Coronary artery (tissue), 2 donors: ENCODE measurements at places on chromosomes 13 and 19.
A peak's percentile ranks its signal among the peaks of the same experiment; 100 is the strongest.

DNA sequence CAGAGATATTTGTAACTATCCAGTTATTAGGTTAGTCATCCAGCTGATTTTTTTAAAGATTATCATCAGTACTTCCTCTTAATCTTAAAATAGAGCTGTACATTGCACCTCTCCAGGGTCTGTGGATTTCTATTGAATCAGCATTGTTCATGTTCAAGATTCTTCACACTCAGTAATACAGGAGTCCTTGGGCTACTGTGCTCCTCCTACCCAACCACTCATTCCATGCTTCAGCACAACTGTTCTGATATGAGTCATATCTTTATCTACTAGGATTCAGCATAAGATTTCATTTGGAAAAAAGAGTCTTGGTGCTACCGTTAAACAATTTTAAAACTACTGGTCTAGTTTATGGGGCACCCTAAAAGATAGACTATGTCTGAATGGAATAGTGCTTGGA lies 357.8 kb downstream of the DCT start:
- DNase-seq = no peak

GRCh38 chr13:26508885-26509284 lies 48.6 kb upstream of the WASF3 start:
- peak; percentile 80 for DNase-seq

- DNase-seq = no peak
Measured at GRCh38 chr19:21483589-21484170, 21.7 kb upstream of the ZNF429 start.

GRCh38 chr13:27968316-27969081 lies 616 bp downstream of the CDX2 start:
- DNase-seq = no peak

DNA sequence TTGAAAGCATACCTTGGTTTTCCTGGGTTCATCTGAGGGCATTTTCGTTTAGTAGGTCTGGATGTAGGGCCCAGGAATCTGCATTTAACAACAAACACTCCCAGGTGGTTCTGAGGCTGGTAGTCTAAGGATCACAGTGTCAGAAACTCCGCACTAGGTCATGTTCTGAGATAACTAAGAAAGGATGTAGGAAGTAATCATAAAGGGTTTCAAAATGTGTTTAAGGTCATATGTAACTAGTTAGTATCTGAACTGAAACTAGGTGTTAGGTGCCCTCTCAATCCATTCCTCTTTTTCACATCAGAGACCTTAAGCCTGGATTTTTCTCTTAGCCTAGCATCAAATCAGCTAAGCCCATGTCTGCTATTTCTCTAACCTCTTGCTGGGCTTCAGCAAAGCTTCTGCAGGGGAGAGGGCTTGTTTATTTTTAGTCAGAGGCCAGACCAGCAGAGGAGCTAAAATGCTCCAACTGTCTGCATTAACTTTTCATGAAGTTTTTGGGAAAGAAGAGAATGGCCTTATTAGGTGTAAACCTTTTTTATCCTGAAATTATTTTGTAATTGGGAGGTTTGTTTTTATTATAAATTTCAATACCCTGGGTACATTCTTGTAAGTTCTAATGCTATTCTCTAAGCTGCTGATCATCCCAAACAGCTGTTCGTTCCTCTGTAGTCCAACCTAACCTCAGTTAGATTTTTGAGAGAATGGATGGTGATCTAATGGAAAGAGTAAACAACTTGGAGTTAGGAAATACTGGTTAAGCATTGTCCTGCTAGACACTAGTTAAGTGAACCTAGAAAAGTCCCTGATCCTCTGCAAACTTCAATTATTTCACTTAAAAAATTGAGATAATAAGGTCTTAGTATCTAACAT lies 262.8 kb upstream of the RFC3 start:
- no peak for DNase-seq

DNA sequence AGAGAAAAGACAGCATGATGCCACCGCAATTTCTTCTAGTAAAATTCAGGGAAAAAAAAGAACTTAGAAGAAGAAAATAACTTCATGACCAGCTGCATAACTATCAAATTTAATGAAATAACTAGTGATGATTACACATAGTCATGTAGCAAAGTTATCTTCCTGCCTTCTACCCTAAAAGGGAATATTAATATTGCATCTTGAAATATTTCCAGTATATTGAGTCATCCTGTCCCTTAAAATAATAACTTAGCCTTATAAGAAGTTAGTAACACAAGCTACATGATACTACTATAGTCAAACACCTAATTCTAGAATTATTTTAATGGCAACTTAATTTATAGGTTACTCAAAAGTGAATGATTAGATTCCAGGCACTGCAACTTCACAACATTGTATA lies 289.2 kb downstream of the KLF12 start:
- no peak for DNase-seq

DNA sequence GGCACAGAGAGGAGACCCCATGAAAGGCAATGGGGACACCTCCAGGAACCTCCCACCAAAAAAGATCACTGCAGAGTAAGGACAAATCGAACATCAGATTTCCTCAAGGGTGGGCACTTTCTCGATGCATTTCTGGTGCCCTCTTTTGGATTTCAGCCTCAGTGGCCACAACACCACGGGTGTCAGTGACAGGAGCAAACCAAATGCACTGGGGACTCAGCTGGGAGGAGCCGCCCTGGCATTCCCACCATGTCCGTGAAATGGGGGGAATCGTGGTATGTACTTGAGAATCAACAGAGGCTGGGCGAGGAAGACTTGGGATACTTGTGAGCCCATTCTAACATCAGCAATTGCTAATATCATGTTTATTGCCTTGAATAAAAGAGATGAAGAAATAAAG lies 16.3 kb downstream of the FAM187B start:
- DNase-seq = peak; percentile 58

- no peak for DNase-seq
Measured at GRCh38 chr19:47681936-47682335, 31.3 kb upstream of the EHD2 start.

DNA sequence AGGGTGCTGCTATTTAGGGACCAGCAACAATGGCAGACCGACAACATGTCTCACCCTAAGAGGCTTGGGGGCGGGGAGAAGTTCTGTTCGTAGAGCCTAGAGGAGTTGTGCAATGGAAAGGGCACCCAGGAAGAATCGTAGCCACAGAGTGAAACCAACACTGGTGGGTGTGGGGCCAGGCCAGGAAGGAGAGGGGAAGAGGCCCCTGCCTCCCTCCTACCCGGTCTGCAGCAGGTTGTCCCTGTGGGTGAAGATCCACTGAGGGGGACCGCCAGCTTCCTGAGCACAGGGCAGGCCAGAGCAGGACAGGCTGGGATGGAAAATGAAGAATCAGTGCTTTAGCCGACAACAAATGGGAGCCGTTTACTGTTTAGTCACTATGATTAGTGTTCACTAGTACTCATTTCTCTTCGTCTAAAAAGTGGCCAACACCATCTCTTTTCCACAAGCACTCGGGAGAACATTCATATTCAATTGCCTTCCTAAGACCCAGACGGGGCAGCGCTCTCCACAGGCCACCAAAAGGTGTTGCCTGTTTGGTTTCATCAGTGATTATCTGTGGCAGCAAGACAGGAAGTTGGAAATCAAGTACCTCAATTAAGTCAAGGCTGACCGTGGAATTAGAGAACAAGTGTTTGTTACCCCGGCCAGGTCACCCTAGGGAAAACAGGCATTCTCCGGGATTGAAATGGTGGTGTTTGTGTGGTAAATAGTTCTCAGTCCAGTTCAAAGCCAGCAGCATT lies 1.1 kb upstream of the ATP11A start:
- peak; percentile 64 for DNase-seq

DNA sequence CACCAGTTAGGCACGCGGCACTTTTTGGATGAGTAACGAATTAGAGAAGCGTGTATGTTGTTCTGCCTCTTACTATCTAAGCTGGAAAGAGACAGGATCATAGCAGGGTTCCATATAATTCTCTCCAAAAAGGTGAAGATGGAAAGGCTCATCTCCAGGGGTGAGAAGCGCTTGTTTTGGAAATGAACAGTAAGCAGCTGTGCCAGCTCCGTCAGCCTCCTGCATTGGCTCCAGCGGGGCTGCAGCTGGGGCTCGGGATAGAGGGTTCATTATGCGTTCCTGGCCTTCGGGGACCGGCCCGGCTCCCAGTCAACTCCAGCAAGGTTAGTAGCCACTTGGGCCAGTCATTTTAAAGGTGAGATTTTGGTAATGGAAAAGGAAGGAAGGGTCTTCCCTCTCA lies 155.5 kb downstream of the COL4A1 start:
- no peak for DNase-seq

DNA sequence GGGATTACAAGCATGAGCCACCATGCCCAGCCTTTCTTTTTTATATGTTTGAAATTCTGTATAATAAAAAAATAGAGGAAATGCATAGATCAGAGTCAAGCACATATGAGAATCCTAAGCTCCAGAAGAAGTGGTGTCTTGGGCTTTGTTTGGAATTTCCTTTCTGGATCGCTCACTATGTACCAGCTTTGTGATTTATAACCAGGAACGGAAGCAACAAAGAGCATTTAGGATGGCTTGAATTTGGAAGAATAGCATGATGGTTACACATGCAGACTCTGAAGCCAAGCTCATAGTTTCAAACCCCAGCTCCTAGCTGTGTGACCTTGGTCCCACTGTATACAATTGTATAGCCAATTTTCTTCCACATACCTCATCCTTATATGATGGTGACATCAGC lies 28.0 kb upstream of the SLC15A1 start:
- DNase-seq = no peak

GRCh38 chr19:16229322-16229641 lies 31.6 kb downstream of the AP1M1 start:
- DNase-seq = no peak

- no peak for DNase-seq
Measured at GRCh38 chr19:30492586-30493270, 120.5 kb downstream of the ZNF536 start.

DNA sequence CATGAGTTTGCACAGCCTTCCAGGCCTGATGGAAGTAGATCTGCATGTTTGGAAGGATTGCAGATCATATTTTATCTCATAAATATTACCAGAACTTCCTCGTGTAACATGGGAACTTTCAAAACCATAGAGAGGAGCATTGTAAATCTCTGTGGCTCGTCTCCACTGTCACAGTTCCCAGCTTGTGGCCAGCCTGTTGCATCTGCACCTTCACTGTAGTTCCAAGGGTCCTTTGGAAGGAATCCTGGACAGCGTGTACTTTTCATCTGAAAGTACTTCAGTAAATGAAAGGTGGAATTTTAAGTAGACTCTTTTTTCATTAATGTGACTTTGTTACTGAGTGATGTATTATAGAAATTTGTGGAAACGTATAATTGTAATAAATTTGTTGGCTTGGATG lies 105.4 kb downstream of the ATP11A start:
- no peak for DNase-seq

DNA sequence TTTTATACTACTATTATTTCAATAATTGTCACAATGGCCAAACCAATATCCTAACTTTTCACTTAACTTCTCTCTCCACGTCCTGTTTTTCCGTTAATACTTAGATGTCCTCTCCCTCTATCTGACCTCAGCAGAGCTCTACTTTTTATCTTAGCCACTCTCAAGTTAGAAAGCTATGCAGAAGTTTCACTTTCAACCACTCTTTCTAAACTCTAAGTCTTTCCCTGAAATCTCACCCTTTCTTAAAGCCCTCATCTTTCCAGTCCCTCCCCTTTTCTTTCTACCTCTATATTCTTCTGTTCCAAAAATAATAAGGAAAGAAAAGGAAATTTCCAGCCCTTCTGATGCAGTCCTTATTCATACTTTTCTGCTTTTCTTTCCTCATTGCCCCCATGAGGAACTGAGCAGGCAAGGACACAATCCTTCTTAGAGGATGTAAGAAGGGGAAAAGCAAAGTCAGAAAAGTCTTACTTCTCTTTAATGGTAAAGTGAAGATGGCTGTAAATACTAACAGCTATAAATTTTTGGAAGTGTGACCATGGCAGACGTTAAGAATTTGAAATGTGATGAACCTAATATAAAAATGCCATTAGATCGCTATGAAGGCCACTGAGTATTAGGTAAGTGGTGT lies 23.0 kb downstream of the FAM216B start:
- no peak for DNase-seq

DNA sequence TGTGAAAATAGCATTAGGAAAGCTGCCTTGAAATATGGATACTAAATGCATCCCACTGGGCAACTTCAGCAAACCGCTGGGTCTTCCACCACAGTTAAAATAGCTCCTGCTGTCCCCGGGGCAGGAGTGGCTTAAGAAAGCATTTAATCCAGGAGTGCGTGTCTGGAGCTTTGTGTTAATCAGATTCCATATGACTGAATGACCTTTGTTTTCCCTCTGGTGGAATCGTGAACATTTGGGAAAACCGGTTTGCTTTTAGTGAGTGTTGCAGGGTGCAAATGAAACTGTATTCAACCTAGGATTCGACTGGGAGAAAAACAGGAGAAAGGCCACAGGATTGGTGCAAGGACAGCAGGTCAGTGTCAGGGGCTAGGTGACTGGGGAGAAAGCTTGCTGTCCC lies 237.6 kb upstream of the MAB21L1 start:
- DNase-seq = no peak

DNA sequence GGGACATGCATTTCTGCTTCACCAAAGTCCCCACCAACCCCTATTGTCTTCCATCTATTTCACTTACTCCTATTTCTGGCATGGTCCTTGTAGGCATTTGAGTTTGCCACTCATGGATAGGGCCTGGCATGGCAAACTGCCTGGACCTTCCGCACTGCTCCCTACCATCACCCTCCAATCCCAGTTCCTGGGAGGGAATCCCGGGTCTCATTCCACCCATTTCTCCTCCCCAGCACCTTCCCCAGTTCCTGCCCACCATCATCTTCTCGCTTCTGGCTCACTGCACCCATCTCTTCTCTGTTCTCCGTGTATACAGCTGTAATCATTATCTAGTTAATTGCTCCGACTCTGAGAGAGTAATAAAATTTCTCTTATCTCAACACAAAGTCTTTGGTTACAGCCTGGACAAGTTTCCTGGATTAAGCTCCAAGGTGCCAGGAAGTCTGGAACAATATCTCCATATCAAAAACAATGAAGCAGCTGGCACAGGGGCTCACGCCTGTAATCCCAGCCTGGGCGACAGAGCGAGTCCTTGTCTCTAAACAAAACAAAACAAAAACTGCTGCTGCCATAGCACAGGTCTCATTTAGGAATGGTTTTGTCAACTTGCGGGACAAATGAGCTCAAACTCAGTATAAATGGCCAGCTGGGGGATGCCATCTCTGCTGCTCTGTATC lies 17.0 kb upstream of the COX7A1 start:
- no peak for DNase-seq

- DNase-seq = no peak
Measured at GRCh38 chr19:33497131-33497777, 24.3 kb downstream of the PEPD start.

- DNase-seq = no peak
Measured at GRCh38 chr19:13640611-13641010, 123.7 kb upstream of the MRI1 start.

- DNase-seq = no peak
Measured at GRCh38 chr13:51799261-51799660, 4.7 kb downstream of the DHRS12 start.

- DNase-seq = no peak
Measured at GRCh38 chr13:50276550-50276949, 261.3 kb downstream of the KCNRG start.

DNA sequence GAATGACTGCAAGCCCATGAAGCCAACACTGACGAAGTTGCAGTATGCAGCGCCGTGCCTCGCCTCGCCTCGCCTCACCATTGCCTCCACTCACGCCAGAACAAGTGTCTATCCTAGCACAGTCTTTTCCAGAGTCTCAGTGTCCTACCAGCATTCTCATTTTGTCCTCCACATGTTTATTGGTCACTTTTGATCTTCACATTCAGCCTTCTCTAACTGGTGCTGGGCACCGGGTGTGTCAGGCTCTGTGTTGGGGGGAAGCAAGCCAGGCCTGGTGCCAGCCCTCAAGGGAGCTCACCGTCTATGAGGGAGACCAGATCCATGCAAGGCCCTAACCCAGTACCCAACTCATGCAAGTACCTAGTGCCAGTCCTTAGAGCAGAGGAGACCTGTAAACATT lies 69.7 kb upstream of the GPR183 start:
- no peak for DNase-seq
